Kasumi-1 (cell line): ENCODE measurements at places on chromosomes 3 and 15.

DNA sequence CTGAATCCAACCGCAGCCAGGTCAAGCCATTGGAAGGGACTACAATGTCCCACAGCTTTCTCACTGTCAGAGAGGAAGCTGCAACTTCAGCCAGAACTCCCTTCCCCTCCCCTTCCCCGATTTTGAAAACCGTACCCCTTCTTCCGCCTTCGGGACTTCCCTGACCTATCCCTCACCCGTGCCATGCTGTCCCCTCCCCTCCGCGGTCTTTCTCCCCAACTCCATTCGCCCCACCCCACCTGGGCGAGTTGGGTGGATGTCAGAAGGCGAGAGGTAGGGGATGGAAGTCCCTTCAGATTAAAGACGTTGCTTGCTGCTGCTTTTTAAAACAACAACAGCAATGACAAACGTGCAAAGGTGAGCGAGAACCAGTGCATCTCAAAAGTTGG is 723 bp downstream of the CPNE4 start:
- no peak for DNase-seq

- no peak for DNase-seq
These were observed 47.7 kb downstream of the CYP11A1 start for GRCh38 chr15:74319596-74320351.

- DNase-seq, result no peak
These were observed 69.5 kb downstream of the ATP1B3 start for GRCh38 chr3:141945726-141946485.

- no peak for DNase-seq
These were observed 49.1 kb downstream of the DNASE1L3 start for GRCh38 chr3:58161435-58162398.

- no peak for DNase-seq
These were observed 346.6 kb downstream of the MFSD1 start for GRCh38 chr3:159148466-159148865.

DNA sequence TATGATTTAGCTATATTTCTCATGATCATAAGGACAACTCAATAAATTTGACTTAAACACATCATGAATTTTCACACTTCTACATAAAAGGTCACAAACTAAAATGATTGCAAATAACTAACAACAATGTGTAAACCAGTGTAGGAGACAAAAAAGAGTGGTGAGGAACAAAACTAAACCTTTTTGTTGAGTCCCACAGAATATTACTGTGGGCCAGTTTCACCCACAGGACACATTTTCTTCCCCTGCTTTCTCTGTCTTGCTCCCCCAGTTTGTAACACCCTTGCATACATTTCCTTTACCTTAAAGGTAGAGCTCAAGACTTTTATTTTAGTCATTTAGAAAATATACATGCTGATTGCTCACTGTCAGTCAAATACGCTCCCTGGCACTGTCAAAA is 130.9 kb upstream of the GOLGA6L6 start:
- no peak for DNase-seq
